ENCODE measurements at places on chromosomes 4 and X.

- peak; percentile 40 for DNase-seq
Observed at GRCh38 chrX:65871671-65872311, 168.1 kb downstream of the VSIG4 start.

- DNase-seq, result no peak
Observed at GRCh38 chrX:119661486-119661885, 31.5 kb downstream of the SEPTIN6 start.

DNA sequence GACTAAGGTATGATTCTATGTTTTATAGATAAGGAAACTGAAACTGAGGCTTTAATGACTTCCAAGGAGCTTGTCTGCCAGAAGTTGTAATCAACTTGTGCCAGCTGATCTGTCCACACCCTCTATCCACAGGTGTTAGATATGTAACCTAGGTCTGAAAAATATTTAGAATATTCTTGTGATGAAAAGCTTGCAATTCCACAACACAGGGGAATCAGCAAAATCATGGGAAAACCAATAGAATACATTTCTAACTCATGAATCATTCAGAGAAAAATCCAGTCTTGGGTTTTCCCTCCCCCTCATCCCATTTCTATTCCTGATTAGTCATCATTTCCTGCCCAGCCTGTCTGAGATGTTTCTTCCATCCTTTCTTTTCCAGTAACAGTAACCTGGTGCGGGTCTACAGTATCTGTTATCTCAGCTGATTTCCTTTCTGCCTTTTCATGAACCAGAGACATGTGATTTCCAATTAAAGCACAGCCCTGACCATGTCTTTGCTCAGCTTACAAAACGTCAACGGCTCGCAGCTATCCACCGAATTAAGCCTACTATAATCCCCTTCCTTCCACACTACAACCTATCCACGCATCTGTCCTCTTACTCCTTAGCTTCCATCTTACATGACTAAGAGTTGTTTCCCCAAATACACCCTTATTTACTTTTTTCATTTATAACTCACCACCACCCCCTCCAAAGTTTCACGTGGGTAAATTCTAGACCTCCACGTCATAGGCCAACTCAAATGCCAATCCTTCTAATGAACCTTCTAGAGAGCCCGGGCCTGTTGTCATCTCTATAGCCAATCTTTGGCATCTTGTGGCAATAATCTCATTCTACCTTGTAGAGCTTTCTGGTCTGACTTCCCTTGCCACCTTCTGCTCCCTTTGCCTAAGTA, 961 bp upstream of the NOCT start:
- DNase-seq, result no peak

DNA sequence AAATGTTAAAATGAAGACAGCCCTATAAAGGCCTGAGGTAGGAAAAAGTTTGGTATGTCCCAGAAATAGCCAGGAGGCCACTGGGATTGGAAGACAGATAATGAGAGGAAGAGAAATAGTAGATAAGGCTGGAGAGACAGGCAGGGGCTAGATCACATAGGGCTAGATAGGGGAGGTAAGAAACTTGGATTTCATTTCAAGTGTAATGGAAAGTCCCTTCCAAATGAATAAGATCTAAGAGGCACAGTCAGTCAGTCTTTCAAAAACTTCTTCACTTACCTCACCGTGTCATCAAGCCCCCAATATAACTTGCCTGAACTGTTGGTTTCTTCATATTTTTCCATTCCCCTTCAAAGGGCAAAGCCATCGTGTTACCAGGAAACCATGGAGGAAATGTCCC, 121.8 kb downstream of the SPCS3 start:
- no peak for DNase-seq

- no peak for DNase-seq
Observed at GRCh38 chrX:46218373-46218772, 326.8 kb downstream of the ZNF674 start.

GRCh38 chr4:184695178-184695896, 38.6 kb downstream of the CENPU start:
- DNase-seq, result no peak

GRCh38 chr4:5749568-5749967, 38.6 kb downstream of the EVC start:
- no peak for DNase-seq

GRCh38 chrX:11364835-11365234, 71.6 kb downstream of the AMELX start:
- no peak for DNase-seq

- DNase-seq, result no peak
Observed at GRCh38 chr4:3520796-3521600, 11.2 kb downstream of the LRPAP1 start.

GRCh38 chrX:102968216-102968615, 31.1 kb downstream of the RAB40AL start:
- DNase-seq, result no peak

DNA sequence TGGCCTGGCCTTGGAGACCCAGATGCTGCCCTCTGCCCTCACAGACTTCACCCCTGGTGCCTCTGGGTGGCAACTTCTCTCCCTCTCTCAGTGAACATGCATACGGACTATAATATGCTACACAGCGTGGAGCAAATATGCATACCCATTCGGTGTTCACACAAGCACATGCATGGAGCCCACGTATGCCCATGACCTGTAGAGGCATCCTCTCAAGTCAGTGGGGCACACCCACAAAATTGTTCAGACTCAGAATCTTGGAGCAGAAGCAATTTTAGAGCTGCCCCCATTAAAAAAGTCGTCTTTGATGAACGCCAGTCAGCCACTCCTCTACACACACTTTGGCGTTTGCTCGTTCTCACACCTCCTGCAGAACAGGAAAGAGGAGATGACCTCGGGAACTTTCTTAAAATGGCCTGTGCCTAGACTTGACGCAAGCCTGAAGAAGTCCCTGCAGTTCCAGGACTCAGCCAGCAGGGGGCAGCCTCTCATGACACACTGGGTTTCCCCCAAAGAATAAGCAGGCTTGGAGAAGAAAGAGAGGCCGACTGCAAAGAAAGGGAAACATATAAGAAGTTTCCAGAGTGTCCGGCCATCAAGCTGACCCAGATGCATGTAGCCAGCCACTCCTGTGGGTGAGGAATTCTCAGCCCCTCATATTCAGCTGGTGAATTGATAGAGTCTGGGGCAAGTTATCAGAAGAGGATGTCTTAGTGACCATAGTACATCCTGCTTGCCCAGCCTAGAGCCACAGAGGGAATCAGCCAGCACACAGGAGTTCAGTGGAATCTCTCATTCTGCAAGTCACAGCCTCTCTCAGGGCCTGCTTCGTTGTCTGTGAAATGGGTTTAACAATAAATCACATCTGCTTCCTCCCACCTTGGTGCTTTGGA, 17.3 kb downstream of the APLN start:
- peak; percentile 68 for DNase-seq

DNA sequence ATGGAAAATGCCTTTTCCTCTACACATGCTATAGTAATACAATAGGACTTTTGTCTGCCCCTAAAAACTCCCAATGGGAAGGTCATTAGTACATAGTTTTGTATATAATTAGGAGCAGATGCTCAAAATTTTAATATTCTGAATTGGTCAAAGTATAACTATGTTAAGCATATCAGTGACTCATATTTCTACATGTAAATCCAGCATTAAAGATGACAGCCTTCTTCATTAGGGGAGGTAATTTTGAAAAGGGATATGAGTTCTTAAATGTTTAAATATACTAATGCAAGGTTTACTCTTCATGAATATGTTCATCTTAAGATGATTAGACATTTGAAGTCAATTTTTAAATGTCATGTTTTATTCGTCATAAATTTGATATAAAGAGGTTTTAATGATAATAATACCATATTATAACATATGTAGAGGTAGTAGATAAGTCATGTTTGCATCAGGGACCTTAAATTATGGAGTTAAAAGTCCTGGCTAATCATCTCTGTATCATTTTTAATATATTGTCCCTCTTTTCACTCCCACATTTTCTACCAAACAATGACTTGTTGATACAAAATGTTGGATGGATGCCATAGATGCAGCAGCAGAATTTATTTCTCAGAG, 218.8 kb downstream of the STPG2 start:
- no peak for DNase-seq

- no peak for DNase-seq
Observed at GRCh38 chr4:158809611-158810486, 41.0 kb downstream of the FNIP2 start.

GRCh38 chrX:17725181-17725580, 12.1 kb upstream of the SCML1 start:
- DNase-seq, result no peak

GRCh38 chrX:25009407-25009806, 6.4 kb downstream of the ARX start:
- DNase-seq, result no peak

DNA sequence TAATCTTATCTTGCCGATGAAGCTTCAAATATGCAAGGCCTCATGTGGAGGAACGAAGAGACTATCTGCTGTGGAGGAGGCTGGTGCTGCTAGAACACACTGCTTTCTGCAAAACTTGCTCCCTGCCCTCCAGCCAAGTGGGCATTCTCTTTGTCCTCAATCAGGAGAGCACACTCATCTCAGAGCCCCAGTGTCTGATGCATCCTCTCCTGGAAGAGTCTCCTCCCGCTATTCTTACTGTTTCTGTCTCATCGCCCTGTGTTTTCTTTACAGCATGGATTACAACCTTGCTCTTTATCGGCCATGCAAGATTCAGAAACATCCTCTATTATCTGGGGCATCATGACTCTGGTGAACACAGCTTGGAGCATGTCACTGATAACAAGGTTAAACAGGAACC, 68.2 kb upstream of the MTNR1A start:
- DNase-seq, result no peak

- DNase-seq, result no peak
Observed at GRCh38 chrX:39096599-39096998, 295.3 kb downstream of the MID1IP1 start.

DNA sequence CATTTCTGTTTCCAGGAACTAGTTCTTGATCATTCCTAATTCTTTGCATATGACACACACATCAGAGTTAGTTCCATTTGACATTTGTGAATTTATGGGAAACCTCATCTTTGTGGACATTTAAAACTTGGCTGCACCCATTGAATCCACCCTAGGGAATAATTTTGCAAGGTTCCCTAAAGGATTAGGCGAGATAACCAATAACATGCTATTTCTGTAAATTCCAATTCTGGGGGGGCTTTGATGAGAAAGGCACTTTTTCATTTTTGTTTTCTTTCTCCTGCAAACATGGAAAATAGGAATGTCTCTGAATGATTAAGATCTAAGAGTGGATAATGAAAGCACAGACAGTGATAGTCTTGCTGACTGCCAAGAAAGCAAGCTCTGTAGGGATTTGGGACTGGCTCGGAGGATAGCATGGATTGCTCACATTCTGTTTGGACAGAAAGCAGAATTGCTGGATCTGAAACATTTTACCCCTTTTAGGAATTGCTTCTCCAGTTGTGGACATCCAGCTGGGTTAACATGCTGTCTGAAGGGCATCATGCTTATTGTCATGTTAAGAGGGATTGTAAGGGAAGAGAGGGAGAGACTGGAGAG, 145.1 kb downstream of the NHS start:
- DNase-seq, result no peak

DNA sequence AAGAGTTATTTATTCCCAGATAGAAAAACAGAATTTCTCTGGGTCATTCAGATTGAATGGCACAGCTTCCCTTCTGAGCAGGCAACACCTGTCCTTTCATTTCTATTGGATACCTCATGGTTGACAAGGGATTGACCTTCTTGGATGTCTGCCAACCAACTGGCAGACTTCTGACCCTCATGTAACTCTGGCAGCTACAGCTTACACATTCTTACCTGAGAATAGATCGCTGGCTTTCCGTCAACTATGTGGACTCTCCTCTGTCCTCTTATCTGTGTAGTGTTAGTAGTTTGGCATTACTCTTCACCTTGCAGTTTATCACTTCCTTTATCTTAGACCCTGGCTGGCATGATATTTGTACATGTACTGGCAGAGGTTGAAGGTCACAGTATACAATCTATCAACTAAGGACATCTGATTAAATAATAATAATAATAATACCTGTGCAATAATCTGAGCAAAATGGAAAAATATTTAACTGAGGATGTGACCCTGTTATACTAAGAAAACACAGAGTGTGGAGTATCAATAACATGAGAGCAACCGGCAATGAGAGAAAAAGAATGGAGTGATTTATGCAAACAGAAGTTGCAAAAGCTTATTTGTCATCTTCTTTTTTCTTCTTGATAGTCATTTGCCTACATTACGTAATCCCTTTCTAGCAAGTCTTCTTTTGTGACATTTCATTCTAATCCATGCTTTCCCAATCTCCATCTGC, 1118.2 kb downstream of the ARAP2 start:
- no peak for DNase-seq

GRCh38 chr4:20367446-20367845, 115.7 kb downstream of the SLIT2 start:
- DNase-seq, result no peak

DNA sequence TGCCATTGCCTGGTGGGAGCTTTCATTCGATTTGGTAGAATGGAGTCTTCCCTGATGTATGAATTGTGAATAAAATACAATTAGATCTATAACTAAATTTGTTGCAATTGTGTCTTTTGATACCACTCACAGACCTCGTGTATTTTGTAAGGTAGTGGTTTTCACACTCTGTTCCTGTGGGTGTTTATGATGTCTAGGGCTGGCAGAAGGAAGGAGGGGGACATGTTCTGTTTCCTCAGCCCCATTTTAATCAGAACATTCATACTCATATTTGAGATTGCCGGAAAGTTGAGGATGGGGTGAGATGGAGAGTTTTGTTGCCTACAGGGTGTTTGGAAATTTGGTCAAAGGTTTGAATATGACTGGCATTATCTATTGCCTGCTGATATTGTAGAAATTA, 42.9 kb downstream of the PTTG2 start:
- no peak for DNase-seq

DNA sequence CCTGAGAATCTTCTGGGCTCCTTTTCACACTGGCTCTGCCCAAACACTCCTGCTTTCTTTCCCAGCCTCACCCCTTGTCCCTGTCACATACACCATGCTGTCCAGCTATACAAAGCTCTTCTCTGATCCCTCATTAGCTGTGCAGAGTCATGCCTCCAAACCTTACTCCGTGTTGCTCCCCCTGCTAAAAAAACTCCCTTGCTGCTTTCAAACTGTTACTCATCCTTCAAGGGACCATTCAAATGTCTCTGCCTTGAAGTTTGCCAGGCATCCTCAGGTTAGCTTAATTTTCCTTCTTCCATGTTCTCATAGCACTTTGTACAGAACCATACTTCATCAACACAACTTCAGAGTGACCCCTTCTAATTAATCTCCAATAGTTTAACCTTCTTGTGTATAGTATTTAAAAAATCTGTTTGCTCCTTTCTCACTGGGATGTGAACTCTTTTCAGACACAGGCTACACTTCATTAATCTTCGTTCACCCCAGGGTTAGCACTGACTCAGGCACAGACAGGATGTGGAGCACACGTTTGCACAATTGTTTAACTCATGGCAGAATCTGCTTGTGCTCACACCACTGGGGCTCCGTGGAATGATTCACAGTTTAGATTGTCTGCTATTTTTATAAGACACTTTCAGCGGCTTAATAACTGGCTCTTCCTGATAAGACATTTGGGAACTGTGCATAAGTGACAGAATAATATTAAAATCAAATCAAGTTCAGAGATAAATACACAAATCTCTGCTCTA, 21.4 kb upstream of the SEL1L3 start:
- DNase-seq, result no peak

GRCh38 chrX:154727418-154727817, 23.5 kb downstream of the GAB3 start:
- no peak for DNase-seq

GRCh38 chr4:20983763-20984575, 283.7 kb downstream of the PACRGL start:
- peak; percentile 50 for DNase-seq
